Upper lobe of left lung (tissue), 6 donors: ENCODE measurements at places on chromosomes 13 and 19. TPM values are rescaled to one million over a fixed set of nuclear protein-coding genes. Genes with fewer than 3 reads are reported as not detected.

GRCh38 chr19:29606420-29606747 lies 301 bp downstream of the POP4 start:
- no peak for DNase-seq

Gene ZNF560
- not detected for total RNA-seq

Gene MYO1F
- total RNA-seq = 246 TPM

GRCh38 chr19:16429066-16429758 lies 42.6 kb downstream of the EPS15L1 start:
- peak; percentile 86 for DNase-seq

- DNase-seq = no peak
Measured at GRCh38 chr19:2813235-2814160, 6.2 kb upstream of the ZNF554 start.

Gene ACP7
- total RNA-seq = not detected

Gene ZNF575
- 2.7 TPM for total RNA-seq

DNA sequence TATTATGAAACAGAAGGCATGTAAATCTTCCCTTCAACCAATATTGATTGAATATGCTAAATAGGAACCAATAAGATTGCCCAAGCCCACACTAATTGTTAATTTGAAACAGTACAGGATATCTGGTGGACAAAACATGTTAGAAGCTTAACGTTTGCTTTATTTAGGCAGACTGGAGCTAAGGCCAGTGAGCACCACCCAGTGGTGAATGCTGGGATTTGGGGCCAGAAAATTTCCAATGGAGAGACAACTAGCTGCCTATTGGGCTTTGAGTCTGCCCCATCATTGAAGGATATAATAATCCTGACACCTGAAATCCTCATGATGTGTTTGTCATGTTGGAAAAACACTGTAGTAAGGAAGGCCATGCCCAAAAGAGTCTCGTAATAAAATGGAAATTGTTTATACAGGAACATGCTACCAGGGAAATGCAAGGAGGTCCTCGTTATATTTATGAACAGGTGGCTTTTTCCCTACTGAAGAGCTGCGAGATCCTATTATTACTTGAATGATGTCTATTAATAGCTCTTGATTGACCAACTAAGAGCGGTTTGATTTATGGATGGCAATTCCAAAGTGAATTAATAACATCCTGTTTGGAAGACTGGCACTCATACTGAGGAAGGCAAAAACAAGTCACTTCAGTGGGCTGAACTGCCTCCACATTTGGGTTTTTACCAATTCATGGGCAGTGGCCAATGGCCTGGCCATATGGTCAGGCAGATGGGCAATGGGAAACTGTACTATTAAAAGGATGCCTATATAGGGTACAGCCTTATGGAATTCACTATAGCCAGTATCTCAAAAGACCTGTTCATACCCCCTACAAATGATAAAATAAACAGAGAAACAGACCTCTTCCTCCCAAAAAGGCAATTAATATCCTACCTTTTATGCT lies 8.7 kb downstream of the SIGLECL1 start:
- DNase-seq = peak; percentile 23

Gene LILRB1
- 19.1 TPM for total RNA-seq

Gene FLT3
- 0.89 TPM for total RNA-seq

- no peak for DNase-seq
Measured at GRCh38 chr13:99883805-99884204, 87.8 kb downstream of the ZIC5 start.

- no peak for DNase-seq
Measured at GRCh38 chr19:16089010-16089846, 12.9 kb downstream of the TPM4 start.

Gene BEST2
- 0.11 TPM for total RNA-seq

Gene CACNA1A
- total RNA-seq = 0.69 TPM

Gene KLK11
- 21.4 TPM for total RNA-seq

- no peak for DNase-seq
Measured at GRCh38 chr13:66154976-66155375, 1075.2 kb downstream of the PCDH9 start.

DNA sequence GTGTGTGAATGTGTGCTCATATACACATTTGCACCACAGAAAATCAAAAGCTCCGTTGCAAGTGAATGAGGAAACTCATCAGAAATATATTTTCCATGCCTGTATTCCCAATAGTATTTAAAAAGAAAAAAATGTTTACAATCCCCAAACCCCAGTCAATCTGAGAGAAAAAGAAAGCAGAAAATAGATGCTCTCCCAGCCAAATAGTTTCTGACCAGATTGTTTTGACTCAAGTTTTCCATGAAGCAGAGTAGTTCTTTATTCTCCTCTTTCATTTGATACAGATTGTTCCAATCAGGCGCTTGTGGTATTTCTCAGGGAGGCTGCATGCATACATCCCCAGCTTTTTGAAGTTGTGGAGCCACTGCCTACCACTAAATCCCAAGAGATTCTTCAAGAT lies 110.6 kb downstream of the STARD13 start:
- no peak for DNase-seq

- DNase-seq = no peak
Measured at GRCh38 chr19:6556480-6557195, 25.8 kb downstream of the TNFSF9 start.

DNA sequence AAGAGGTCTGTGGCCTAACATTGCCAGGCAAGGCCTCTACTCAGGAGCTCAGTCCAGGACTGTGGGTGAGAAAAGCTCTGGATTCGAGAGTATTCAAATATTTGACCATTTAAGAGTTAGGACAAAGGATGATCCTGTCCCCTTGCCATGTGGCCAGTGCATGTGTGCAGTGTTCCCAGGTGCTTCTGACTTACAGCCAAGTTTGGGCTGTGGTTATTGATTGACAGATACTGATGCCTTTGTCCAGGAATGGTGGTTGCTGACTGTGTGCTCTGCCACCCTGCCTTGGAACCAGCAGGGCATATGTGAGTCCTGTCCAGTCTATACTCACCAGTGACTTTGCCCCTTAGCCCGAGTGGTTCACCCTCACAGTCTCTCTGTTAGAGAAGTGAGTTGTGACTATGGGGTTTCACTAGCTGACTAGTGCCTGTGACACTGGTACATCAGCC lies 51.9 kb downstream of the GARRE1 start:
- no peak for DNase-seq

DNA sequence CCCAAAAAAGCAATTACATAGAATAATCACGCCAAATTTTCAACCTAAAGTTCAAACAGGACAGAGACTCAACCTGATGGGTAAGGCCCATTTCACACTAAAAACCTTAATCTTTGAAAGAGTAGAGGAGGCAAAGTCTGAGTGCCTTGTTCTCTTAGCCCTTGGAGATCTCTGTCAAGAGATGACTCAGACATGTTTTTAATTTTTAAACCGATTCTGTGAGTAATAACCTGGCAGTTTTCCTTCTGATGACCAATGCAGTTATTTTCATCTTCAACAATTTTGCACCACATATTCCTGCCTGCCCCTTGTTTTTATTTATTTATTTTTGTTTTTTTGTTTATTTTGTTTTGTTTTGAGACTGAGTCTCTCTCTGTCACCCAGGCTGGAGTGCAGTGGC lies 11.5 kb upstream of the TNFSF9 start:
- no peak for DNase-seq

DNA sequence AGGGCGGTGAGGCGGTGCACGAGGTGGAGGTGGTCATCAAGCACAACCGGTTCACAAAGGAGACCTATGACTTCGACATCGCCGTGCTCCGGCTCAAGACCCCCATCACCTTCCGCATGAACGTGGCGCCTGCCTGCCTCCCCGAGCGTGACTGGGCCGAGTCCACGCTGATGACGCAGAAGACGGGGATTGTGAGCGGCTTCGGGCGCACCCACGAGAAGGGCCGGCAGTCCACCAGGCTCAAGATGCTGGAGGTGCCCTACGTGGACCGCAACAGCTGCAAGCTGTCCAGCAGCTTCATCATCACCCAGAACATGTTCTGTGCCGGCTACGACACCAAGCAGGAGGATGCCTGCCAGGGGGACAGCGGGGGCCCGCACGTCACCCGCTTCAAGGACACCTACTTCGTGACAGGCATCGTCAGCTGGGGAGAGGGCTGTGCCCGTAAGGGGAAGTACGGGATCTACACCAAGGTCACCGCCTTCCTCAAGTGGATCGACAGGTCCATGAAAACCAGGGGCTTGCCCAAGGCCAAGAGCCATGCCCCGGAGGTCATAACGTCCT lies 9.4 kb upstream of the PROZ start:
- DNase-seq = peak; percentile 84

Gene CPAMD8
- 62.2 TPM for total RNA-seq

- DNase-seq = peak; percentile 39
Measured at GRCh38 chr19:36128392-36128736, 11.5 kb upstream of the CAPNS1 start.

- DNase-seq = no peak
Measured at GRCh38 chr19:58385891-58386575, 1.0 kb upstream of the RPS5 start.

DNA sequence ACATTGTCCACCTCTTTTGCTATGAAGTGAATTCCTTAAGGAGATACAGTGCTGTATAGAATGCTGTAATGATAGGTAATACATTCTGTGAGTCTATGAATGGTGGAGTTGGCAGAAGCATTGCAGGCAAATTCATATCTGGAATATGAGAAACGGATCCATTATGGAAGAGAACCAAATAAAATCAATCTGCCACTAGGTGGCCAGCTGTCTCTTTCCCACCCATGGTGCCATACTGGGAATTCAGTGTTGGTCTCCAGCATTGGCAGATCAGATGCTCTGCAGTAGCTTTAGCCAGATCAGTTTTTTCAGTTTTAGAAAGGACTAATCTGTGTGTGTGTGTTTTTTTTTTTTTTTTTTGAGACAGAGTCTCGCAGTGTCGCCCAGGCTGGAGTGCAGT lies 27.6 kb downstream of the DNAJC3 start:
- DNase-seq = no peak

Gene ZNF439
- total RNA-seq = 11.6 TPM

Gene SLC25A23
- total RNA-seq = 69.7 TPM

Gene SRRM5
- total RNA-seq = 2.1 TPM

Gene ACOD1
- not detected for total RNA-seq

Gene ANGPTL4
- 13.4 TPM for total RNA-seq

- no peak for DNase-seq
Measured at GRCh38 chr13:35499196-35499662, 22.7 kb upstream of the MAB21L1 start.

Gene KCTD15
- total RNA-seq = 98.1 TPM

Gene RPS16
- total RNA-seq = 1,431 TPM

DNA sequence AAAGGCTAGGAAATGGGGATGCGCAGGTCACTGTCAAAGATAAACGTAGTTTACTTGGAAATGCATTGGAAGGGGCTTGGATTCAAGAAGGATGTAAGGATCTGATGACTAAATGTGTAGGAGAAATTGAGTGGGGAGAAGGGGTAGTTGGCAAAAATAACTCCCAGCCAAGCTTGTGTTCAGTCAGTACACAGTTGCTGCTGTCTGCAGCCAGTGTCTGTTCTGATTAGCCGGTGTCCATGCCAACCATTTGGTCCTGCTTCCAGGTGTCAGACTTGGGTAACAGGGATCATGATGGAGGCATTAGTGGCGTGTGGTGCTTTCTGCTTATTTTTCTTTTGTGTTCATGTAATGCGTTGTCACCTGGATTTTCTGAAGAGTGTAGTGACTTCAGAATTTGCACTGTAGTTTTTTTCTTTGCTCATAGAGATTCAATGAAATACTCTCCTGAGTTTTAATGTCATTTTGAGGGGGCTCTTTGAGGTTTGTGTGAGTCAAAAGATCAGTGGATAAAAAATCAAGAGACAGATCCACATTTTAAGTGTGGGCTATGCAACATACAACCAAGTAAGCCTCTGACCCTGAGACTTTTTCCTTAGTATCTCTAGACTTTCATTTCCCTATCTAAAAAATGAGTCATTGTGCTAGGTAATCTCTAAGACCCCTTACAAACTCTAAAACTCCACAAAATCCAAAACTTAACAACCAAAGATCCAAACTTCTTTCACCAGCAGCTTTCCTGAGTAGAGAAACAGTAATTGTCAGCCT lies 103.9 kb downstream of the WDFY2 start:
- no peak for DNase-seq

- no peak for DNase-seq
Measured at GRCh38 chr19:57010541-57010940, 109.2 kb upstream of the USP29 start.

Gene ADGRE2
- 23.8 TPM for total RNA-seq

Gene FUT1
- total RNA-seq = 9.1 TPM

DNA sequence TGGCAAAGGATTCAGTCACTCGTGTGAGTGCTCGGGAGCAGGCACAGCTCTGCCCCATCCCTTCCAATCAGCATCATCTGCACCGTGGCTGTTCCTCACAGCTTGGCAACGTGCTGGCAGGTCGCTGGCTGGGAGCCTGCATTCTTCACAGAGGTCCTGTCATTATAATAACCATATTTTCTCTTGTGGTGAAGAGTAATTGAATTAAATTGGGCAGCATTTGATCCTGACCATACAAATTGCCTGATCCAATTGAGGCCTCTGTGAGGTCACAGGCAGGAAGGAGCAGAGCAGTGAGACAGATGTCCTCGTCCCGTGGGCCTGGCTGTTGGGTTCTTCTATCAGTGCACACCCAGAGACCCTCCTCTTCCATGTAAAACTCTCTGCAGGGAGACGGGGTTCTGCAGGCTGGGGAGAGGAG lies 407.8 kb downstream of the COG6 start:
- no peak for DNase-seq

DNA sequence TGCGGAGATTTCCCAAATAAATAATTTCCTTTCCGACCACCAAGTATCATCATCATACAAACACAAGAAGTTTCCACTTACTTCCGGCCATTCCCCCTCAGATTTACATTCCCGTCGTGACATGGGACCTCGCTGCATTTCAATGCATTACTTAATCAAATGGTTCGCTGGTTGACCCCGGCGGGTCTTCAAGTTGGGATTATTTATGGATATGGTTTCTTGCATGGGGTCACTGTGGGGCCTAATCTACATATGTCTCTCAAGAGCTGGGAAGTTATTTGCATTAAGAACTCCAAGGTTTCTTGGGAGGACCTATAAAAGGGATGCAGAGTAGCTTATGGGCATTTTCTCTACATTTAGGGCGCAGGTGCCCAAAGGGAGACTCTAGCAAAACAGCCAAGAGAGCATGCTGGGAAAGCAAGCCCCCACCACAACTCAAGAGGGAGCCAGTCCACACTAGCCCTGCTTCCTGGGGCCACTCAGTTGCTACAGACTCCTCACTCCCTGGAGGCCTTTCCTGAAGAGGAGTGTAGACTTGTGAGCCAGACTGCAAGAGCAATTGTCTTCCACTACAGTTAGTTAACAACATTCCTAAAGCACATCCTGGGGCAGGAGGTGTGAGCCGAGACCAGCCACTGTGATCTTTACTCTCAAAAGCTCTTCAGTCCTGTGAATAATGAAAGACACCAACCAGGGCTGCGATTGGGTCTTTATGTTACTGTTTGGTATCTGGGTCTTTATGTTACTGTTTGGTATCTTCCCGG lies 125.3 kb downstream of the KATNAL1 start:
- DNase-seq = no peak

DNA sequence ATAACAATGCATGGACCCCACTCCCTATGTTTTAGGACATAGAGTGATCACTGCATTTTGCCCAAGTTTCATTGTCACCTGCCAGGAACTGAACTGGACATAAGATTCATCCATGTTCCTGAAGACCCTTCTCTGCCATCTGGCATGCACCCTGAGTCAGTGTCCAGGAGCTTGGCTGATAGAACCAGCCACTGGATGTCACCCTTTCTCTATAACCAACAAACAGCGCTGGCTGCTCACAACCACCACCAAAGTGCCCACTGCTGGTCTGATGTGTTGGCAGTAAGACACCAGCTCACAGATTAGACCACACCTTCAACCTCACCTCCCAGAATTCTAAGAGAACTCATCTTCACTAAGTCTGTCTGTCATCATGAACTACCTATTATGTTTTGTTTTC lies 333.4 kb downstream of the ITGBL1 start:
- no peak for DNase-seq
